ENCODE measurements at places on chromosomes 12 and 14.

GRCh38 chr12:24954261-24954660 lies 5.4 kb upstream of the BCAT1 start:
- DNase-seq: no peak

DNA sequence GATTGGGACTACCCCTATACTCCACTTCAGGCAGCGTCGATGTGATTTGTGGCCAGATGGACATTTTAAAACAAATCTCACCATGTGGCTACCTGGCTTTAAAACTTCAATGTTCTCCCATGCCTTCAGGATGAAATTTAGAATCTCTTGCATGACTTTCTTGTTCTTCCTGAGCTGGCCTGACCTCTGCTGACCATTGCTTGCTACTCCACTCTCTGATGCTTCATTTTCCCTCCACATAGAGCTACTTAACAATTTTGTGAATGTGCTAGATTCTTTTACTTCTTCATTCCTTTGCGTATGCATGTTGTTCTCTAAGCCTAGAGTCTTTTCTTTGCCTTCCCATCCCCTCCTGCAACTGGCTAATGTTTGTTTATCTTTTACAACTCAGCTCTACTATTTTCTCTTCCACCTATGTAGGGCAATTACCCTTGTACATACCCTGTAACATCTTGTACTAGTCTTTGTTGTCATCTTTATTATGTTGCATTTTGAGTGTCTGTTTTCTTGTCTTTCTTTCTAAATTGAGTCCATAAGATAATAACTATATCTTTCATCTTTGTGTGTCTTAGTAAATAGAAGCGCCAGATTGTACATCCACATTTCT lies 41.2 kb downstream of the YLPM1 start:
- DNase-seq: no peak

DNA sequence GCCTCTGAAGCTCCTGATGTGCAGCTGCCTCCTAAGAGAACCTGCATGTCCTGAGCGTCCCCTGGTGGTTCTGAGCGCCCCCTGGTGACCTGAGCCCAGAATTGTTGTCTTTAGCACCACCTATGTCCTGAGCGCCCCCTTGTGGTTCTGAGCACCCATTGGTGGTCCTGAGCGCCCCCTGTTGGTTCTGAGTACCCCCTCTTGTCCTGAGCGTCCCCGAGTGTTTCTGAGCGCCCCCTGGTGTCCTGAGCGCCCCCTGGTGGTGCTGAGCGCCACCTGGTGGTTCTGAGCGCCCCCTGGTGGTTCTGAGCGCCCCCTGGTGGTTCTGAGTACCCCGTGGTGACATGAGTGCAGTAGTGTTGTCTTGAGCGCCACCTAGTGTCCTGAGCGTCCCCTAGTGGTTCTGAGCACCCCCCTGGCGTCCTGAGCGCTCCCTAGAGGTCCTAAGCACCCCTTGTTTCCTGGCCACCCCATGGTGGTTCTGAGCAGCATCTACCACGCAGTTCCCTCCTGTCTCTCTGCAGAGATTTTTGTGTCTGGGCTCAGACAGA lies 782.5 kb downstream of the TMEM121 start:
- DNase-seq: peak; percentile 91

DNA sequence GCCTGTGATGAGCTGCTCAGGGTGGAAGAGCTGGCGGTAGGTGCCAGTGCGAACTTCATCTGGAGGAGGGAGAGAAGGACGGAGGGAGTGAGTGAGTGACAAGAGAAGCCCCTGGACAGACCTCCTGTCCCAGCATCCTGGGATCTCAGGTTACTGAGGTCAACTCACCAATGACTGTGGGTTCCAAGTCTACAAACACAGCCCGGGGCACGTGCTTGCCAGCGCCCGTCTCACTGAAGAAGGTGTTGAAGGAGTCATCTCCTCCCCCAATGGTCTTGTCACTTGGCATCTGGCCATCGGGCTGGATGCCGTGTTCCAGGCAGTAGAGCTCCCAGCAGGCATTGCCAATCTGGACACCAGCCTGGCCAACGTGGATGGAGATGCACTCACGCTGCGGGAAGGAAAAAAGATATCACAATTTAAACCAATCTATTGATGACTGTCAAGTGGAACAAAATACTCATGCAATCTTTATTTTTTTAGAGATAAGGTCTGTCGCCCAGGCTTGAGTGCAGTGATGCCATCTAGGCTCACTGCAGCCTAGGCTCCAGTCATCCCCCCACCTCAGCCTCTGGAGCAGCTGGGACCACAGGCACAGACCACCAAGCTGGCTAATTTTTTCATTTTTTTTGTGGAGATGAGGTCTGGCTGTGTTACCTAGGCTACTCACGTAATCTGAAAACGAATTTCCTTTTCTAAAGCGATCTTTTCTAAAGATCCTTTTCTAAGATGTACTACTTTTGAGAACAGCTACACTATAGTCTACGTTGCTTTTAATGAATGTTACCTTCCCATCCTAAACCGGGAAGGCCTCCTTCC lies 1.7 kb downstream of the TUBA1B start:
- no peak for DNase-seq

GRCh38 chr12:5973461-5974115 lies 28.5 kb upstream of the ANO2 start:
- no peak for DNase-seq

- no peak for DNase-seq
Observed at GRCh38 chr14:91398707-91399106, 18.9 kb downstream of the CCDC88C start.

- no peak for DNase-seq
Observed at GRCh38 chr12:20320552-20320951, 47.8 kb upstream of the PDE3A start.

GRCh38 chr14:24368562-24369252 lies 723 bp downstream of the NFATC4 start:
- no peak for DNase-seq

DNA sequence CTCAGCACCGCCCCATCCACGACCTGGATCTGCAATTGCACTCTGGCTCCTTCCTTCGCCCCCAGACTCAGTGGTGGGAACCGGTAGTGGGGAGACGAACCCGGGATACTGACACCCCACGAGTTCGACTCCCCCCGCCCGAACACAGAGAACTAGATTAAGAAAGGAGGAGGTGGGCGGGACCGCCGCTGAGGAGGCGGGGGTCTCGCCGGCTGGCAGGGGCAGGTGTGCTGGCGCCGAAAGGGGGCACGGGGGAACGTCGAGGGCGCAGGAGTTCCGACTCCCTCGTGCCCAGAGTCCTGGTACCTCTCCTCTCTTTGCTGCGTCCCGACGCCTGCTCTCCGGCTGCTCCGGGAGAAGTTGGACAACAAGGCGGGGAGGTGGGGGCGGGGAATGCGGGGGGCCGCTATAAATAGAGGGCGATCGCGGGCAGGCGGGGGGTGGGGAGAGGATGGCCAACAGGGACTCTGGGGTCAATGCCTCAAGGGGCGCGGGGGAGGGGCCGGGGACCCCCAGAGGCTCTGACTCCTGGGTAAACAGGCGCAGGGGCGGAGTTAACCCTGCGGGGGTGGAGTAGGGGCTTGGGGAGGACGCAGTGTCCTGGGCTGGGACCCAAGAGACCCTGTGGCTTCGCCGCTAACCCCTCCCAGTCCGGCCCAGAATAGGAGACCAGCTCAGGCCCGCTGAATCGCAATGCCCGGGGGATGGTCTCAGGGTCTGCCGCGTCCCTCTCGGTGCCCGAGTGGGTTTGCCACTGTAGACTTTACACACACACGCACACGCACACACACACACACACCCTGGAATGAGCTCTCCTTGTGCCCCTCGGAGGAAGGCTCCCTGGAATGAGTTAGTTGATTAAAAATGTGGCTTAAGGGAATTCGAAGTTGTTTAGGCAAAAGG lies 761 bp upstream of the NDRG2 start:
- no peak for DNase-seq

- no peak for DNase-seq
Observed at GRCh38 chr12:18851271-18851670, 113.4 kb downstream of the CAPZA3 start.

DNA sequence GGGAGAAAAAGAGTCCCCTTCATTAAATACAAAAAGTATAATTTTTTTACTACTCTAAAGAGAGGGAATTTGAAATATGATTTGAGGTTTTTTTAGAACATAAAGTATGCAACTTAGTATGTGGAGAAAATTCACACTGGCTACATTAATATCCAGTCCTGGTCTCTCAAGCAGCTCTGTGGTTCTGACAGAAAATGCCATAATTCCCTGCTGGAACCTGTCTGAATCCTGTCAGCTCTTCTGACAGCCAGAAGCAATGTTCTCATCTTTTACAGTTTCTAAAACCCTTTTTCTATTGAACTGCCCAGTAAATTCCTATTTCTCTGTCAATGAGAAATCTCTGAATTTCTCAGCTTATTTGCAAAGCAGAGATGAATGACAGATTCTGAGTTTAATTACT lies 13.4 kb upstream of the NOVA1 start:
- no peak for DNase-seq

DNA sequence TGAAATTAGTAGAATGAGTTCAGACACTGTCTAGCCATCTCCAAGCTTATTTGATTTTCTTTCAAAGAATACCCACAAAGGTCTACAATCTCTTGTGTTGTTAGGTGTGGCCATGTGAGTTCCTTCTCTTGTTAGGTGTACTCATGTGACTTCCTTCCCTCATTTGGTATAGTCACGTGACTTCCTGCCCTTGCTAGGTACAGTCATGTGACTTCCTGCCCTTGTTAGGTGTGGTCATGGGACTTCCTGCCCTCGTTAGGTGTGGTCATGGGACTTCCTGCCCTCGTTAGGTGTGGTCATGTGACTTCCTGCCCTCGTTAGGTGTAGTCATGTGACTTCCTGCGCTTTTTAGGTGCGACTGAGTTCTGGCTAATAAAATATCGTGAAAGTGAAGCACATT lies 179.6 kb downstream of the TMX1 start:
- peak; percentile 2 for DNase-seq

DNA sequence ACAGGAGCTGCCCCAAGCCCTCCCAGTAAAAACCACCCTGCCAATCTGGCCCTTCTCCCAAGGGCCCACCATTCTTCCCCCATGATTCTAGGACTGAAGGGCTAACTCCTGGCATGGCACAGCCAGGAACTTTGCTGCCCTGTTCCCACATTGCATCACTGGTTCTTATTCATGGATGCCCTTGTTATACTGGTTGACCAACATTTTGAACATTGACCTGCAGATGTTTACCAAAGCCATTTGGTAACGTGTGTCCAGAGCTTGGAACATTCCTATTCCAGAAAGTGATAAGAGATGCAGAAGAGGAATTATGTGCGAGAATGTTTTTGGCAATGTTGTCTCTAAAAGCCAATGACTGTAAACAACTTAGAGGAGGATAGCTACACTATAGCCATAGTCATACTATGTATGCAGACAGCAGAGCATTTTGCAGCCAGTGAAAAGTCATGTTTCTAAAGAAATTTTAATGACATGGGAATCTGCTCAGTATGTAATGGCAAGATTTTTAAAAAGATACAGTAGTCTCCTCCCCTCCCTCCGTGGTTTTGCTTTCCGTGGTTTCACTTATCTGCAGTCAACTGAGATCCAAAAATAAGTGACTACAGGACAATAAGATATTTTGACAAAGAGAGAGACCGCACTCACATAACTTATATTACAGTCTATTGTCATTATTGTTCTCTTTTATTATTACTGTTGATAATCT lies 108.8 kb downstream of the DAAM1 start:
- DNase-seq: no peak

Data from stimulated activated CD8-positive, alpha-beta memory T cell treated with anti-CD3 and anti-CD28 coated beads, Interleukin-15, amount 100 ng/mL, for 48 hours (primary cell).